ENCODE measurements at places on chromosomes 6 and 20.

DNA sequence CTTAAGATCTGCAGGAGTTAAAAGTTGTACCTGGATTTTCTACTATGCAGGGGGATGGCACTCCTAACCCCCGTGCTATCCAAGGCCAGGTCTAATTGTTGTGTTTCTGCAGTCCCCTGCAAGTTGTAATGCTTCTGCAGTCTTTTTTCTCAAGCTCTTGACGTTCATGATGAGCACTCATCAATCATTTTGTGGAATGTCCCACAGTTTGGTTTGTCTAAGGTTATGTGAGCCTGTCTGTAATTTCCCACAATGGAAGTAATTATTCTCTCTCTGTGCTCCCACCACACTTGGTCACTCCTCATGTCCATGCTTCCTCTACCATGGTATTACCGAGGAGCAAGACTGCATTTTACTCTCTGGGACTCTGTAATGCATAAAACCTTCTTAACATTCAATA, 107.6 kb upstream of the SSTR4 start:
- DNase-seq: no peak

GRCh38 chr20:57787151-57787989, 77.6 kb upstream of the PMEPA1 start:
- no peak for DNase-seq

- no peak for DNase-seq
Measured at GRCh38 chr6:161230339-161230738, 43.5 kb downstream of the AGPAT4 start.

DNA sequence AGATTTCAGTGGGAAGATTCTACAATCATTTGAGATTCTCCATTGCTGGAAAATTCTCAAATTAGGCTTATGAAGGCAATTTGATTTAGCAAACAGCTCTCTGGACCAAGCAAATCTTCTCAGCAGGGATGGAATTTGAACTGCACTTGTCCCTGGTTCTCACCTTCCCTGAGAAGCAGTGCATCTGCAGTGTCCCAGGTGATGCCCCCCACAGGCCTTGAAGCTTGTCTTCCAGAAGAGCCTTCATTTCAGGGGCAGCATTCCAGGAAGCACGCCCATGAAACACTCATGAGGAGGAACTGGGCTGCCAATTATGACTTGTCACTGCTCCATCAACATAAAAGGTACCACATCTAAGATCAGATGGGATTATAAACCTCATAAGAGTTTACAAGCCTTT, 82.8 kb upstream of the HDAC2 start:
- DNase-seq: no peak

DNA sequence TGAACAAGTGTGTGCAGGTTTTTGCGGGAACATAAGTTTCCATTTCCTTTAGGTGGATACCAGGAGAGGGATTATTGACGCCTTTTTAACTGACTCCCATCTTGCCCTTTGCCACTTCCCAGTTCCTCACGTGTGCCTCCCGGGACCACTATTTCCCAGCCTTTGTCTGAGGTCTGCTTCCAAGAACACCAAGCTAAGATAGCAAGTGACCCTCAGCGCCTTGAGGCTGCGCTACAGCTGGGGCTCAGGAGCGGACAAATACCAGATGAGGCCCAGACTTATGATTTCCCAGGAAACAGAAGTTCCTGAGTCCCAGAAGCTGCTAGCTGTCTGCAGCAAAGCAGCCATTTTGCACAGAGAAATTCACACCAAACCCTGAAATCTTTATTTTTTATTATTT, 216.7 kb downstream of the SYNDIG1 start:
- no peak for DNase-seq

DNA sequence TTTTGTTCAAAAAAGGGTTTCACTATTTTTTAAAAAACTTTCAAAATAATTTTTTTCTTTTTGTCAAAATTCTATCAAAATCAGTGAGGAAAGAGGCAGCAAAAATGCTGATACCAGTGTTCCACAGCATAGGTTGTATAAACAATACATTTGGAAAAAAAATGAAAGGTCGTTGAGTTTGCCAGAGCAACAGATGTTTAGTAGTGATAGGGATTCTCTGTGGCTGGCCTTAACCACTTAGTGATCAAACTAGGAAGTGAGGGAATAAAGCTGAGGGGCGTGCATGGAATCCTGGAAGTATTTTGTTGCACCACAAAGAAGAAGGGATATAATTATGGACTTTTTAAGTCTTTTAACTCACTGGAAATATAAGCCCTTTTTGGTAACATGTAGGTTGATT, 555.3 kb upstream of the CHD6 start:
- no peak for DNase-seq
